ENCODE measurements at places on chromosomes 3 and 15.
A peak's percentile ranks its signal among the peaks of the same experiment; 100 is the strongest.

- no peak for DNase-seq
- no peak overlapping the region for H3K27ac ChIP-seq
- no peaks in the 10 kb centered on the region for H3K27me3 ChIP-seq
- H3K4me1 ChIP-seq, result no peaks in the 10 kb centered on the region
These were observed 16.1 kb downstream of the IRAK2 start for GRCh38 chr3:10180738-10181295.

DNA sequence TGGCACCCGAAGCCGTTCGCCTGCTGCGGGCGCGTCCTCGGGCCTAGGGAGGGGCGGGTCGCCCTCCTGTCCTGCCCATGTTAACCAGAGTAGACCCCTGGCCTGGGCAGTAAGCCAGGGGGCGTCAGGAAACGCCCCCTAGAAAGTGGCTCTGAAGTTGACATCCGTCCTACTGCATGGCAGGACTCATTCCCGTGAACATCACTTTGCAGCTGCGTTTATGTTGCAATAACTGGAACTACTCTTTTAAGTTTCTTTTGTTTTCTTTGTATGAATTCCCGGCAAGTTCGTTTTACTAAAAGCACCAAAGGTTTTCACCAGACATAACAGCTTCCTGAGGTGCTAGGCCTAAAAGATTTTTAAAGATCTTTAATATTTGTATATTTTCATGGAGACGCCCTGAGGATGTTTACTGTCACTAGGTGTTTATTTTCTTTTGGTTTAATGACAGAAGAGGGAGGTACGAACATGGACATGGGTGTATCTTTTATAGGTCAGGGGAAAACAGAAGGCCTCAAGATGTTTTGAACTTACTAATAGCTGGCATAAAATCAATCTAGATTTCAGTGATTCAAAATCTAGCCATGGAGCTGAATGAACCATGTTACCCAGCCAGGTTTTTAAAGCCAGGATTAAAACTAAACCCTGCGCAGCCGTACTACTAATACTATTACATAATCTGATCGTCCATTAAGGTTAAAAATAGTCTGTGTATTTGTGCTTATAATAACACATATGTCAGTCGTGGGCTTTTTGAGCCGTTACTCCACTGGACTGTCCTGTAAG, 1.0 kb downstream of the C15orf61 start:
- H3K27ac ChIP-seq, result peak overlapping the region; percentile 98
- peak overlapping the region; percentile 86 for H3K4me3 ChIP-seq
- no peak for DNase-seq
- H3K36me3 ChIP-seq, result no peaks in the 10 kb centered on the region
- no peaks in the 10 kb centered on the region for H3K27me3 ChIP-seq

DNA sequence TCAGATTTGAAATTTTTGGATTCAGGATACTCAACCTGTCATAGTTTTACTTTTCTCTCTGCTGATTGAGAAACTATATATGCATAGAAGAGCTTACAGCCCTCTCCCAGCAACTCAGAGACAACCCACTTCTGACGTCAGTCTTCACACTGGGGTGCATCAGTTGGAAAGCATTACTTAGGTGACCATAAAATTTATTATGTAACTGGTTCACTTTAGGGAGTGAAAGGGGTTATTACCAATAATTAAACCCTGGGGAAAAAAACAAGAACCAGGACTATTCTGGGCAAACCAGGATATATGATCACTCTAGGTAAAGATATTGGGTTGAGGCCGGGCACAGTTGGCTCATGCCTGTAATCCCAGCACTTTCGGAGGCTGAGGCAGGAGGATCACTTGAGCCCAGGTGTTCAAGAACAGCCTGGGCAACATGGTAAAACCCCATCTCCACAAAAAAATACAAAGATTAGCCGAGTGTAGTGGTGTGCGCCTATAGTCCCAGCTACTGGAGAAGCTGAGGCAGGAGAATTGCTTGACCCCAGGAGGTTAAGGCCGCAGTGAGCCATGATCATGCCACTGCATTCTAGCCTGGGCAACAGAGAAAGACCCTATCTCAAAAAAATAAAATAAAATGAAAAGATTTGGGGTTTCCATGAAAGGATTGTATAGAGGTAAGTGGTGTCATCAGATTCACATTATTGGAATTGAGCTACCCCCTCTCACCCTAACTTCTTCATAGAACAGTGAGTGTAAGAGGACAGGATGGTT, 27.1 kb downstream of the HES1 start:
- H3K27me3 ChIP-seq, result no peaks in the 10 kb centered on the region
- H3K27ac ChIP-seq, result no peak overlapping the region
- no peak for DNase-seq
- H3K4me3 ChIP-seq, result no peak overlapping the region

DNA sequence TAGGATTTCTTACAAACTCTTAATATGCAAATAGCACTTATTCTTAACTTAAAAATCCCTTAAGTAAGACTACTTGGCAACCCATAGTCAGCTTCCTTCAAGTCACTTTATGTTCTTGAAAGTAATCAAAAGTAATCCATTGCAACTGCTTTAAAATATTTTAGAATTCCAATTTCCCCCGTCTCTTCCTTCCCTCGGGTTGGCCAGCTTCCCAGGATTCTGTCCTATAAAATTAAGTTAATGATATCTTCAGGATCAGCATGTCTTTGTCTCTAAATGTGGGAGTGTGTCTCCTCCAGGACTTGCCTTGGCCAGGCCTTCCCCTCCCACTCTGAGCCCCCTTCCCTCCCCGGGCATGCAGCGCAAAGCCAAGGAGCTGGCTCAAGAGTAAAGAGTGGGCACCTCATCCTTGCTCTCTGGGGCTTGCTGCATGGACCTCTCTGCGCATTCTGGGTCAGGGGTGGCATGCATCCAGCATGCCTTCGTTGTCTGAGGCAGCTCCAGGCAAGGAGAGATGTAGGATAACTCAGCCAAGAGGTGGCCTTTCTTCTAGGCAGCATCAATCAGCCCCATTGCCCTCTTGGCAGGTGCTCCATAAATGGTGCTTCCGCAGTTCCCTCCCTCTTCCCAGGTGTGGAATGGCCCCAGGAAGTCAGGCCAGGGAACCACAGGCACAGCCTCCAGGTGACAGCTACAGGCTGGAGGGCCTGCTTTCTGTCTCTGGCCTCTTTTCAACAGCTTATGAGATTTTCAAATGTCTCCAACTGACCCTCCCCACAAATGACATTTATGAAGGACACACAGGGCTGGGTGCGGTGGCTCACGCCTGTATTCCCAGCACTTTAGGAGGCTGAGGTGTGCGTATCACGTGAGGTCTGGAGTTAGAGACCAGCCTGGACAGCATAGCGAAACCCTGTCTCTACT, 108.7 kb upstream of the ALDH1A3 start:
- peak overlapping the region; percentile 72 for H3K27ac ChIP-seq
- no peaks in the 10 kb centered on the region for H3K36me3 ChIP-seq
- H3K27me3 ChIP-seq, result no peaks in the 10 kb centered on the region
- DNase-seq, result peak; percentile 36
- no peak overlapping the region for H3K4me3 ChIP-seq

DNA sequence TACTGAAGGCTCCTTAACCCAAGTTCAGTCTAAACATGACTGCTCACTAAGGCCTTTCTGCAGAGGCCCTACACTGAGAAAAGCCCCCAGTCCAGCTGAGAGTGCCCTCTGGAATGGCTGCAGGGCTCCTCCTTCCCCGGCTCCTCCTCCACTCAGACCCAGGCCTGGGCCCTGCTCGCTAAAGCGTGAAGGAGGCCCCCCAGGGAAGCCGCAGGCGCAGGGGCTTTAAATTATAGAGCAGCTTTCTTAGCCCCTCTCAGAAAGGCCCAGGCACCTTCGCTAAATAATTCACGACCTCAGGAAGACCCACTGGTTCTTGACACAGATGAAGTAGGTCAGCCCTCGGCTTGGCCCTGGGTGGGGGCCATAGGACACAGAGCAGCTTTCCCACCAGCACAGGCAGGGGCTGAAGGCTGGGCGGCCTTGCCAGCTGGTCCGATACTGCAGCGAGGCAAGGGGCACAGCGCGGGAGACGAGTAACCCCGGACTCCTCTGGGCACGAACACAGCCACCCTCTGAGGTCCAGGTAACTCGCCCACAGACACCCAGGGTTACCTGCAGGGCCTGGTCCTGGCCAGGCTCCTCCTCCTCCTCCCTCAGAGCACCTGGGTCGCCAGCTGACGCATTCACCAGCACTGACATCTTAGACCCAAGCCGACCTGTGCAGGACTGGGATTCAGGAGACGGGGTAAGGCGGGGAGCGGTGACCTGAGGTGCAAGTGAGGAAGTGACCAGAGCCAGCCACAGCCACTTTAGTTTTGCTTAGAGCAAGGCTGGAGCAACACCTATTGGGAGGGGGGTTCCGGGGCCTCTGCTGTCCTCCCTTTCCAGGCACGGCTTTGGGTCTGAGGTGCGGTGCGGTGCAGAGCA, 36.9 kb downstream of the RBPMS2 start:
- no peak for DNase-seq
- H3K27ac ChIP-seq, result no peak overlapping the region
- H3K4me3 ChIP-seq, result no peak overlapping the region

DNA sequence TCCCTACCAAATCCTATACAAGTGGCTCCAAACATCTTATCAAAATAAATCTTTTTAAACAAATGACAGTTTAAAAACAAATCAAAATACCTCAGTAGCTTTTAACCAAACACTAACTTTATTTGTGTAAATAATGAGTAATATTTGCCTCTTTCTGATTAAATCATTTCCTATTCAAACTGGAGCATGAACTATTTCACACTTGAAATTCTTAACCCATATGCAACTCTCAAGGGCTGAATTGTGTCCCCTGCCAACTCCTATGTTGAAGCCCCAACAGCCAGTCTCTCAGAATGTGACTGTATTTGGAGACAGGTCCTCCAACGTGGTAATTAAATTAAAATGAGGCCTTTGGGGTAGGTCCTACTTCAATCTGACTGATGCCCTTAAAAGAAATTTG, 55.9 kb upstream of the MCTP2 start:
- no peak overlapping the region for H3K27ac ChIP-seq
- no peaks in the 10 kb centered on the region for H3K36me3 ChIP-seq
- no peak for DNase-seq
- no peaks in the 10 kb centered on the region for H3K27me3 ChIP-seq

GRCh38 chr3:127210654-127210943, 17.7 kb downstream of the PRR23E start:
- no peaks in the 10 kb centered on the region for H3K4me1 ChIP-seq
- DNase-seq, result no peak
- H3K27me3 ChIP-seq, result peaks cover 6% of the 10 kb centered on the region
- H3K27ac ChIP-seq, result no peak overlapping the region
- H3K36me3 ChIP-seq, result no peaks in the 10 kb centered on the region

DNA sequence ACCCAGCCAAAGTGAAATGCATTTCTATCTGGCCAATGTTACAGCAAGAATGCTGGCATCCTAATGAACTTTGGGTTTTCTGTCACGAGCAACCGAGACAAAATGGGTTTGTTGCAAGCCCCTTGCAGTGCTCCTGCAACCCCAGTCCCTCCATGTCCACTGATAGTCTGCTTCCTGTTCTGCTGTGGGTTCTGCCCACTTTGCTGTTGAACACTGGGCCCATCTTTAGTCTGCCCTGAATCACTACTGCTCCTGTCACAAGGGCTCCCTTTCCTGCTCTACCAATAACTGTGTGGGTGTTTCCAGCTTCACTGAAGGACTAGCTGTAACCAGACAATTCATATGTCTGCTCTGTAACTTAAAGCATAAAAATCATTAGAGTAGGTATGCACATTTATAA, 12.7 kb upstream of the OXSR1 start:
- H3K27ac ChIP-seq, result no peak overlapping the region
- no peaks in the 10 kb centered on the region for H3K36me3 ChIP-seq
- no peaks in the 10 kb centered on the region for H3K27me3 ChIP-seq
- no peak overlapping the region for H3K4me3 ChIP-seq

GRCh38 chr15:28904541-28905315, 19.0 kb downstream of the APBA2 start:
- no peak overlapping the region for H3K27ac ChIP-seq
- no peaks in the 10 kb centered on the region for H3K27me3 ChIP-seq
- H3K4me3 ChIP-seq, result no peak overlapping the region
- no peaks in the 10 kb centered on the region for H3K4me1 ChIP-seq

GRCh38 chr3:127068111-127068810, 85.3 kb downstream of the PLXNA1 start:
- H3K27ac ChIP-seq, result no peak overlapping the region
- H3K27me3 ChIP-seq, result no peaks in the 10 kb centered on the region
- no peak overlapping the region for H3K4me3 ChIP-seq
- no peaks in the 10 kb centered on the region for H3K36me3 ChIP-seq
- no peak for DNase-seq

GRCh38 chr3:173021547-173022185, 119.4 kb downstream of the SPATA16 start:
- no peak for DNase-seq
- H3K4me1 ChIP-seq, result no peaks in the 10 kb centered on the region
- H3K27me3 ChIP-seq, result no peaks in the 10 kb centered on the region
- H3K27ac ChIP-seq, result no peak overlapping the region

DNA sequence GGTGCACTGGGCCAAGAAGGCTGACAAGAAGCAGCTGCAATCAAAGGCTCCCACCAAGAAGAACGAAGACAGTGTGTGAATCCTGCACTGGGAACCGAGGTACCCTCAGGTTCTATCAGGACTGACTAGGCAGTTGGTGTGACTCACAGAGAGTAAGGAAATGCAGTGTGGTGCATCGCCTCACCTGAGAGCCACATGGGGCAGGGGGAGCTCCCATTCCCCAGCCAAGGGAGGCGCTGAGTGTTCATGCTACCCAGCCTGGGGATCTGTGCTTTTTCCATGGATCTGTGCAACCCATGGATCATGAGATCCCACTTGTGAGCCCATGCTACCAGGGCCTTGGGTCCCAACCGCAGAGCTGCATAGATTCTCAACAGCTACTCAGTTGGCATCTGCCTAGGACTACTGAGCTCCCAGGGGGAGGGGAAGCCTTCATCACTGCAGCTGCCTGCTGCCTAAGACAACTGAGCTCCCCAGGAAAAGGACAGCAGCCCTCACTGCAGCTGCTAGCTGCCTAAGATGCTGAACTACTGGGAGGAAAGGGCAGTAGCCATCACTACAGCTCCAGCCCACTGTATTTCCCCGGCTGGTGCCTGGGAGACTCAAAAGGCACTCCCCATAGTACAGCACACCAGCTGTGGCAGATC, 6.9 kb upstream of the PLSCR2 start:
- DNase-seq, result no peak
- H3K27me3 ChIP-seq, result no peaks in the 10 kb centered on the region
- no peak overlapping the region for H3K27ac ChIP-seq
- H3K36me3 ChIP-seq, result no peaks in the 10 kb centered on the region

DNA sequence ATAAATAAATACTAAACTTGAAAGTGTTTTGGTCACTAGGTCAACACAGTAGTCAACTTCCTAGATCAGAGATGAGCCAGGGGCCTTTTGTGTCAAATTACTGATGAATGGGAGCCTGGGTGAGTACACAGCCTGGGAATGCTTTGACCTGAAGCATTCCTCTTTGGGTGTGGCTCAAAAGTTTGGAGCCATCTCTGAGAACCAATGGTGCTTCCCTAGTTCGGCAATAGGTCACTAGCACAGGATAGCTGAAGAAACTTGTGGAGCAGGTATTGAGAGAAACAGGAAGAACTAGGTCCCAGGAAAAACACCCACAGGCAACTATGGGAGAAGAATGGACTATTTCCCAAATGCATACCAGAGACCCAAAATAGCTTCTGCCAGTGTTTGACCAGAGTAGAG, 56.6 kb upstream of the PLXND1 start:
- DNase-seq, result peak; percentile 86
- no peaks in the 10 kb centered on the region for H3K36me3 ChIP-seq
- H3K27ac ChIP-seq, result peak overlapping the region; percentile 86
- no peak overlapping the region for H3K4me3 ChIP-seq

- no peak overlapping the region for H3K4me3 ChIP-seq
- no peak overlapping the region for H3K27ac ChIP-seq
- no peak for DNase-seq
These were observed 22.3 kb downstream of the CTSH start for GRCh38 chr15:78922527-78922926.
